ENCODE measurements at places on chromosomes 1 and 21. TPM values are rescaled to one million over a fixed set of nuclear protein-coding genes. Genes with fewer than 3 reads are reported as not detected.

LCE1D gene
- not detected for polyA plus RNA-seq

CNIH3 gene
- 19.7 TPM for polyA plus RNA-seq

TBX15 gene
- 0.50 TPM for polyA plus RNA-seq

MYOC gene
- 2.0 TPM for polyA plus RNA-seq

CRABP2 gene
- 48.9 TPM for polyA plus RNA-seq

ADGRL4 gene
- polyA plus RNA-seq = 3.8 TPM

CHRM3 gene
- polyA plus RNA-seq = not detected

GOLT1A gene
- not detected for polyA plus RNA-seq

Data from fibroblast of lung (primary cell).